Fibroblast of villous mesenchyme (primary cell): ENCODE measurements at places on chromosomes 16 and 17.
A peak's percentile ranks its signal among the peaks of the same experiment; 100 is the strongest.

DNA sequence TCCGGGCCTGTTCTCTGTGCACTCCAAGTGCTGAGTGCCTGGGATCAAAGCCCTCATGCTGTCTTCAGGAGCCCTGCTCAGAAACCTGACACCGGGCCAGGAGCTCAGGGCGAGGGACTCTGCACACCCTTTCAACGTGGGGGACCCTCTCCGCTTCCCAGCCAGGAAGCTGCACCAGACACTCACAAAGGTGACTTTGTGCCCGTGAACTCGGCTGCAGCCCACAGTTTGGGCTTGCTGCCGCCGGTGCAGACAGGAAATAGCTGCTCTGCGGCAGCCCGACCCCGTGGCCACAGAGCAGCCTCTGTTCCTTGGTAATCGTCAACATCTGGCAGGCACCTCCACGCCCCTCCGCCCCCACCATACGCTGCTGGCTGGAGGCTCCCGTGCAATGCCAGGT is 93.4 kb upstream of the METRNL start:
- DNase-seq = peak; percentile 68

DNA sequence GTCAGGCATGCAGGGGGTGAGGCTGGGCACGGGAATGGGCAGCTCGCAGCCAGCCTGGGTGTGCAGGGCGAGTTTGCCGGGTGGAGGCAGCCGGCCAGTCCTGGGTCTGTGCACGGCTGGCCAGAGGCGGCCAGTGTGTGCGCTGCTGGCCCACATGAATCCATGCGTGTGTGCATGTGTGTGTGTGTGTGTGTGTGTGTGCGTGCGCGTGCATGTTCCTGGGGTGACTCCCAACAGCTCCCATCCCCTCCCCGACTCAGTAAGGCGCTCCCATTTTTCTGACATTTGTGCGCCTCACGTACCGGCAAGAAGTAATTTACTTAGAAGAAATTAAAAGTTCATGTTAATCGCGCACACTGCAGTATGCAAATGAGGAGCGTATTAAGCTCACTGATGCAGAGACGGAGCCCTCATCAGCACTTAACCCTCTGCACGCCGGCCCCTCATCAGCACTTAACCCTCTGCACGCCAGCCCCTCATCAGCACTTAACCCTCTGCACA is 55.4 kb upstream of the ACSF3 start:
- DNase-seq = no peak

DNA sequence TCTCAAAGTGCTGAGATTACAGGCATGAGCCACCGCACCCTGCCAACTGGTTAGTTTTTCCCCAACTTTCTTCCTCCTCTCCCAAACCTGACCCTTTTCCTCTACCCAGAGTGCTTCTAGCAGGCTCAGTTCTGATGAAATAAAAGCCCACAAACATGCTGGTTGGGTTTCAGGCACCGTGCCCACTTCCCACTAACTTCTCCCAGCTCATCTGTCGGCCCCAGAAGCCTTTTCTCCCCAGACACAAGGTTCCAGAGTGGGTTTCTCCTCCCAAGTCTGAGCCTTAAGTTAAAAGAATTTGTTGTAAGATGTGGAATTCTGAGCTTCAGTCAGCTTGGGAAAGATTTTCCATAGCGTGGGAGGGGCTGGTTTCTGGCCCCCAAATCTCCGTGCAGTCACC is 11.5 kb upstream of the SCN4A start:
- peak; percentile 29 for DNase-seq

DNA sequence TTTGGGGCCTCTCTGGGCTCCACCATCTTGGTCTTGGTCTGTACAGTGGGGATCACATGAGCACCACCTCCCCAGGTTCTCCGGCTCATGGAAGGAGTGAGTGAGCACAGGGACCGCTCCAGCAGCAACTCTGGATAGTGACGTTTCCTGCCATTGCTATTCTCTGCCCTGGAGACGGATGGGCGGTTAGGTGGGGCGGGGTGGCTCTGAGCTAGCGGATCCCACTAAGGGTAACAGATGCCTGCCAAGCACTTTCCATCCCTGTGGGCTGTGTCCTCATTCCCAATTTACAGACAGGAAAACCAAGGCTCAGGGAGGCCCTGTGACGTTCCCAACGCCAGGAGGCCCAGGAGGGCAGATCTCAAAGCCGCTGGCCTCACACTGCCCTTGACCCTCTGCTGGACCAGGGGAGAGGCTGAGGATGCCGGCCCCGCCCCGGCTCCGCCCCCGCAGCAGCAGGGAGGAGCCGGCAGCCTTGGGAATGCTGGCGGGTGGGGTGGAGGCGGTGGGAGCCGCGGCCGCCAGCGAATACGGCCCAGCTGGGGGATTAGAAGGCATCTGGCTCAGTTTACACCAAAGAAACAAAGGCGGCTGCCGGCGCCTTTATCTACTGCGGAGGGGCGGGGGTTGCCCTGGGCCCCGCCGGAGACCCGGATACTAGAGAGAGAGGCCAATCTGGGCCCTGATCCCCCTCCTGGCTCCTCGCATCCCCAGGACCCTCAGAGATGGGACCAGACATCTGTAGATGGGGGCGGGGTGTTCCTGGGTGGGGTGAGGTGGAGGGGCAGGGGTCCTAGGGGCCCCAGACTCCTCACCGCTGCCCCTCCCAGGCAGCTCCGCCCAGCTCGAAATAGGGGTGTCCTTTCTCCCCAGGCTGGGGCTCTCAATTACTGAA is 122.3 kb upstream of the CIBAR2 start:
- DNase-seq = peak; percentile 96

DNA sequence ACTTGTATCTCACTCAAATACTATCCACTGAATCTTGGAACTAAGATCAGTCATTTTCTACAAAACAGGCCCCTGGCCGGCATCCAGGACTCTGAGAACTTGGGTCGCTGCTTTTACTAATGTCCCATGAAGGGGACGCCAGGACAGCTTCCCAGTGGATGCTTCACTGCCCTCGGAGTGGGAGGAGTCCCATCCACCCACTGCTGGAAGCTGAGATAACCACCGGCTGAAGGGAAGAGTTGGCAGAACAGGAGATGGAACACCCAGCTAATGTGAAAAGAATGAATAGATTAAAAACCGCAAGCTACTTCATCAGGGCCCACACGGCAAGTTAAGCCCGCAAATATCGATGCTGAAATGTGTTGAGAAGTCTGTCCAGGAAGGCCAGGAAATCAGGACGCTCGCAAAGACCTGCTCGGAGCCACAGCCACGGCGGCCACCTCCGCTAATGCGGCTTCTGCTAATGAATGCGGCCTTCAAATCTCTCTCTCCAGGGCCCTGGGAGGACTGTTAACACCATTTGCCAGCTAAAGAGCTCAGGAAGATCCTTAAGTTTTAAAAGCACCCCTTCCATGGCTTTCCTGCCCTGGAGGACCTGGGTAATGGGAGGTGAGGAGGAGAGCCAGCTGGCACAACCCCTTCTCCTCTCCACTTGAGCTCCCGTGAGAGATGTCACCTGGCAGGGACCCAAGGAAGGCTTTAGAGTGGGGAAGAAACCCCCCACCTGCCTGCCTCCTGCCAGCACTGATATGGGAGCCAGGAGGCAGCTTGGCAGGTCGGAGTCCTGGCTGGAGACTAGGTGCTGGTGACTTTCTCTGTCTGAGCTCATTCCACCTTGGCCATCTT is 226.6 kb upstream of the RPL38 start:
- no peak for DNase-seq

GRCh38 chr16:84813141-84813934 is 6.4 kb upstream of the CRISPLD2 start:
- DNase-seq = no peak

GRCh38 chr17:61002316-61002736 is 324.7 kb downstream of the BCAS3 start:
- peak; percentile 84 for DNase-seq

DNA sequence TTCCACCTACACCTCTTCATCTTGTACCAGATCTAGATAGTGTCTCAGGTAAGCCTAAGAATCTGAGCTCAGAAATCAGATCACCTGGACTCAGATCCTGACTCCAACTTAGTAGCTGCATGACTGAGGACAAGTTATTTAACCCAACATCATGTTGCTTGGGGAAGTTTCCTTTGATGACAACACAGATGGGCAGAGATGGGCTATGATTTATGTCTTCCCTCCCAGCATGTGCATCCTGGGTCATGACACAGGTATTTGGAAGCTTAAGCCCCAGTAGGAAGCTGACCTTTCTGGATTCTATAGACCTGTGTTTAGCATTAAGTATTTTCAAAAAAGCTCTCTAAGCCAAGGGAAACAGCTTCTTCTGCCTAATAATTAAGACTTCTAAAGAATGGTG is 12.4 kb upstream of the HEATR6 start:
- no peak for DNase-seq

GRCh38 chr16:77564791-77565390 is 130.1 kb upstream of the ADAMTS18 start:
- DNase-seq = peak; percentile 21
